ENCODE measurements at places on chromosomes 5 and 9.

GRCh38 chr9:115513148-115513547, 395.2 kb upstream of the TNC start:
- DNase-seq: no peak

DNA sequence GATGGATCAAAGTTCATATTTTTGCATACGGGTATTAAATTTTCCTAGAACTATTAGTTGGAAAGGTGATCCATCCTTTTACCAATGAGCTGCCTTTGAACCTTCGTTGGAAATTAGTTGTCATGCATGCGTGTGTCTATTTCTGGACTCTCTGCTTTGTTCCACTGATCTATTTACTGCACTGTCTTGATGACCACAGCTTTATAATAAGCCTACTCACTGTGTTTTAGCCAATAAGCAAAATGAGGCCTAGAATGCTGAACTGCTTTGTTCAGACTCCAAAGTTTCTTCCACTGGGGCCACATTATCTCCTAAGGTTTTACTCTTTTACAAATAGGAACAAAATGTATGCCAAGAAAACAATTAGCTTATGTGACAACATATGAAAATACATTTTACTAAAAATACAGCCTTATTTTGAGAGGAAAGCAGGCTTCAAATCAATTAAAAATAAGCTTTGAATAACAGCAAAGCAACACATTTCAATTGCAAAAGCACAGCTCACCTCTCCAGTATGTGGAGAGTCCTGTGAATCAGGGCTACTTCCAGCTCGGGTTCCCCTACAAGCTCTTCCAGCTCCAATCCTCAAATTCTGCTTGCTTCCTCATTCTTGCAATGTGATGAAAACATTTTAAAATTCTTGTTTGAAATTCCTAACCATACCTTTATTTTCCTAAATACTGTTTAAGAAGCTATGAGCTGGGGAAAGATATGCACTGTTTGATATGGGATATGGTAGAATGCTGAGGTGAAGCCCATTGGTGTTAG, 72.0 kb downstream of the RETREG1 start:
- no peak for DNase-seq

GRCh38 chr9:107693625-107694326, 204.2 kb upstream of the KLF4 start:
- no peak for DNase-seq

GRCh38 chr9:93975262-93975661, 20.1 kb upstream of the BARX1 start:
- no peak for DNase-seq

DNA sequence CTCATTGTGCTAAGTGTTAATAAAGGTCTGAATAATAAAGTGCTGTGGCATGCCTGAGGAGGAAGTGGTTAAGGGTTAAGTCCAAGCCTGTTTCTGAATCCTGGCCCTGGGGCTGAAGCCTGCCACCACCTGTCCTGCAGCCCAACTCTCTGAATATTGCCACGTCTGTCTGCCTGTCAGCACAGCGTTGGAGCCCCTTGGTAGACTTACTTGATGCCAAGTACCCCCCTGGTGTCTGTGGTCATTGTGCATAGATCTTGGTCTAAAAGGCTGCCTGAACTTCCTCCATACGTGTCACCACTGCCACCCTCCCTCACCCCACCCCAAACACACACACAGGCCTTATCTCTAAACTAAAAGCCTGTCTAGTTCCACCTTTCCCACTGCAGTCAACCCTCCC, 35.4 kb upstream of the SLC2A8 start:
- DNase-seq: no peak

GRCh38 chr5:74977471-74977870, 74.9 kb downstream of the GCNT4 start:
- no peak for DNase-seq

- DNase-seq: no peak
These were observed 164.4 kb upstream of the NR3C1 start for GRCh38 chr5:143567583-143568504.

DNA sequence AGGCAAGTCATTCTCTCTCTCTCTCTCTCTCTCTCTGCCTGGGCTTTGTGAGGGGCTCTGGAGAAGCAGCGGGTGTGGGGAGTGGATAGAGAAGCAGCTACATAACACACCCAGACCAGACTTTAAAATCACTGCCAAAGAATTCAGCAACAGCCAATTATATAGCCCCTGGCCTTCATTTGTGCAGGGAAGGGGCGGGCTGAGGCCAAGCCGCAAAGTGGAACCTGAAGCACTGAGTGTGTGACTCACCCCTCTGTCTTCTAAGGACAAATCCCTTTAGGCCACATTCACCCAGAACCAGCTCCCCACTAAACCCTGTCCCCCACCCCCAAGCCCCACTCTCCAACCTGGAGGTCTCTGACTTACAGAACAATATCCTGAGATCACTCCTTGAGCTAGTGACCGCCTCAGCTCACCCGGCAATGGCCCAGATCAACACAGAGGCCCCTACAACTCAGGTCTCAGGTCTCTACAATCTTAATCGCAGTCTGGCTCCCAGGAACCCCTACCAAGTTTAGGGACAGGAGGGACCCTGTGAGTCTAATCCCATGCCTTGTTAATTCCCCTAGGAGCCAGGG, 6.0 kb downstream of the B4GALT1 start:
- DNase-seq: no peak

- DNase-seq: no peak
These were observed 166.1 kb downstream of the ZSWIM6 start for GRCh38 chr5:61498121-61498520.

DNA sequence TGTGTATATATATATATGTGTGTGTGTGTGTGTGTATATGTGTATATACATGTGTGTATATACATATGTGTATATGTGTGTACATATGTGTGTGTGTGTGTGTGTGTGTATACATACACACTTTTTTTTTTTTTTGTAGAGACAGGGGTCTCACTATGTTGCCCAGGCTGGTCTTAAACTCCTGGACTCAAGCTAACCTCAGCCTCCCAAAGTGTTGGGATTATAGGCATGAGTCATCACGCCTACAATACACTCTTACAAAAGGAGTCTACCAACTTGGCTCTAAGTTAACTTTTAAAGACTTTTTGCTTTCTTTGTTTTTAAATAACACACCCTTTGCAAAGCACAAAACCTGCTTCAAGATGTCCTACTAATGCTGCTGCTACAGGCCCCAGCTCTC, 2.1 kb downstream of the C9orf78 start:
- DNase-seq: no peak

DNA sequence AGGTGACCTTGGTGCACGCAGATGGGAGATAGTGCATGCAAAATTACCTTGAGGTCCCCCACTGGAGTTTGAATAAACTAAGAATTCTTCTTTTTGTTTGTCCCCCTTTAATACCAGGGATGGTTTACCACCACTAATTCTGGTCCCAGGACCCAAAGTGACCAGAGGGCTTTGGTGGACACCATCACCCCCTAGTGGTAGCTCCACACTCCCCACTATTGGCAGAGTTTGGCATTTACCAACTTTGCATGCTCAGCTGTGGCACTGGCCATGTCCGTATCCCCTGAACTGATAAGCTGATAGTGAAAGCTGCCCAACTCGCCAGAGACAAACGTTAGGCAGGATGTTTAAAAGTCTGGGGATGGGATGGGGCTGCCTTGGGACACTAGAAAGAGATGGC, 3.3 kb downstream of the ASTN2 start:
- no peak for DNase-seq

- DNase-seq: no peak
These were observed 209.3 kb downstream of the DAB2IP start for GRCh38 chr9:121860744-121861143.

DNA sequence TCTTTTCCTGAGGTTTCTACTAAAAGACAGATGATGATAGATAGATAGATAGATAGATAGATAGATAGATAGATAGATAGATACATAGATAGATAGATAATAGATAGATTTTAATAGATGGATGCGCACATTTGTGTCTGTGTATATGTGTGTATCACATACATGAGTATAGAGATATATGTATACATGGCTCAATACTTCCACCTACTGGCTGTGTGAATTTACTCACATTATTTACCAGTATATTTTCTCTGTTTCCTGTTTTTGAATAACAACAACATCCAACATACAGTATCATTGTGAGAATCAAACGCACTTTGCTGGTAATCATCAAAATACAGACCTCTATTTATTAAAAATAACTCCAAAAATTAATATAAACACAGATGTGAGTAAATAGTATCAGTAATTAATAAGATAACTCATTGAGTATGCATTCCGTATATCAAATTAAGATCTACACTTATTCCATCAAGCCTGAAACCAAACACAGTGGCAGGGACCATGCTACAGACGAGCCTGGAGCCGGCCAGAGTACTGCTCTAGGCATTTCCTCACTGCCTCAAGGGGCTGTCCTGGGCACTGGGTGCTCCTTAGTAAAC, 338.0 kb downstream of the SEMA5A start:
- peak; percentile 54 for DNase-seq
